NCI-H524 treated with DMSO at 0.1 percent for 48 hours (cell line): ENCODE measurements at places on chromosomes 13 and 19.
A peak's percentile ranks its signal among the peaks of the same experiment; 100 is the strongest.

- no peak for DNase-seq
Observed at GRCh38 chr13:92175330-92175729, 776.9 kb downstream of the GPC5 start.

- no peak for DNase-seq
Observed at GRCh38 chr13:48304143-48304876, 759 bp downstream of the RB1 start.

GRCh38 chr19:45568732-45569131 lies 15.9 kb downstream of the OPA3 start:
- no peak for DNase-seq

DNA sequence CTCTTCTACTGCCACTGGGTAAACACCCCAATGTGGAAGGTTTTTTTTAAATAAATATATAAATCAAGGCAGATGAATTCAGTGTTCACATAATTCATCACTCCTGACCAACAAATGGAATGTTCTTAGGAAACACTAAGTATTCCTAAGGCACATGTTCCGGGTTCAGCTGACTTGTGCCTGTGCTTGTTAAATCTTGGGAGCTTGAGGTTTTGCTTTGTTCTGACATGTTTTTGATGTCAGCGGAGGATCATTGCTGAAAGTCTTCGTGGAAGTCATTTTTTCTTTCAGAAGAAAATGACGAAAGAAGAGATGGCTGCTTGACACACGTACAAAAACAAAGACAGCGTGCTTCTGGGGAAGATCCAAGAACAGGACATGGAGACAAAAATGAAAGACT lies 185.8 kb downstream of the MZT1 start:
- no peak for DNase-seq

GRCh38 chr13:63403733-63404132 lies 1988.1 kb upstream of the PCDH20 start:
- DNase-seq: no peak

GRCh38 chr19:21585281-21585890 lies 80.0 kb downstream of the ZNF429 start:
- DNase-seq: no peak

DNA sequence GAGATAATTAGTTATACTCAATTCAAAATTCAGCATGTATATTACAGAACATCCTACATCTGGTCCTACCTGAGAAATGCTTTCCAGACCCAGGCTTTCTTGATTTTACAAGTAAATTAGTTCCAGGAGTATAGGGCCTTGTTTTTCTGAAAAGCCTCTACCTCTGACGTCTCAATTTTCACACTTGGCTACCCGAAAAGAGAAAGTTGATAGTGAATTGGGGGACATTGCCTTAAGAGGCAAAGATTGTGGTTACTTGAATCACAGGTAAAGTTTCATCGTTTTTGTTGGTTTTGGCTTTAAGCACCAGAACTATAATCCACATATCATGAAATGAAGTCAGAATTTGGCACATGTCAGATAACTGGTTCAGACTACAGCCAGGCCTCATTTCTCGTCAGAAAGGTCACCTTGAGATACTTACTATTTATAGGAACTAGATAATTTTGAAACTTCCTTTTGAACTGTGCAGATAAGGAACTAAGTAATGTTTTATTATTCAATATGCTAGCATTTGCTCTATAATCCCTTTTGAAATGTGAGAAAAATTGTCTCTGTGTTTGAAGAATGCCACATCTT lies 30.8 kb downstream of the FAM124A start:
- no peak for DNase-seq

GRCh38 chr13:23777575-23777870 lies 111.7 kb downstream of the MIPEP start:
- DNase-seq: no peak

DNA sequence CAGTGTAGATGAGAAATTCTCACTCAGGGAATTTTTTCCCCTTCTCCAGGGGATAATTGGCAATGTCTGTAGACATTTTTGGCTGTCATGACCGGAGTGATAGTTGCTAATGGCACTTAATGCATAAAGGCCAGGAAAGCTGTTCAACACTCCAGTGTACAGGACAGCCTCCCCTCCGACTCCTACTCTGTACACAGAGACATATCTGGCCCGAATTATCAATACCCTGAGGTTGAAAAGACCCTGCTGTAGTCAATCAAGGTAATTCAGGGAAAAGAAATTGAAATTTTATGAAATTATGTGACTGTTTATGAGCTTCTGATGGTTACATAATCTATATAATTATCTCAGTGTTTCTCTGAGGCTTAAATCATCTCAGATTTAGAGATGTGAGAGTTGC lies 720.7 kb downstream of the OLFM4 start:
- DNase-seq: no peak

- no peak for DNase-seq
Observed at GRCh38 chr19:3210347-3211017, 14.0 kb upstream of the CELF5 start.

DNA sequence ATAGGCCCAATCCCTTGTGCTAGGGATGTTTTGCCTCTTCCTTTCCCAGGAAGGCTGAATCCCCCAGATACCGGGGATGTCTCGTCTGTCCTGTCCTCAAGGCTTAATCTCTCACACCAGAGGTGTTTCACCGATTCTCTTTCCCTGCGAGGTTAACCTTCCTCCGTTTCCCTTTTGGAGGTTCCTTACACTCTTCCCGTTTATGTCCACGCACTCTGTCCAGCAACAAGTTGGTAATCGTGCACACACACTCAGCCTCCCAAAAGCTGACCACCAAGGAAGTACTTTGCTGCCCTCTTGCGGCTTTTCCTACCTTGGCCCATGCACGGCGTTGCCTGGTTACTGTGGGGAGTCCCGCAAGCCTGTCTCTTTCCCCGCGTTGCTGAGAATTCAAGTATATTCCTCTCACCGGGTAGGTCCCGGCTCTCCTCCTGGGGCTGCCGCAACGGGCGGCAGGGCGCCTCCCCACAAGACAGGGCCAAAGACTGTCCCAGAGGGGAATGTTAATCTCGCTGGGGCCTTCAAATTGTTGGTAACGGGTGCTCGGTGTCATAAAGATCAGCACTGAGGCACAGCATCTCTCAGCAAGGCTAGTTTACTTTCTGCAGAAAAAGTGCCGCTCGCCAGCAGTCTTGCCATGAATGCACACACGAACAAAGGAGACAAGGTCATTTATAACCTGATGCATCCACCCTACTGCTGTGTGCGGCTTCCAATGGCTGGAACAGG lies 36.7 kb upstream of the CD177 start:
- no peak for DNase-seq

DNA sequence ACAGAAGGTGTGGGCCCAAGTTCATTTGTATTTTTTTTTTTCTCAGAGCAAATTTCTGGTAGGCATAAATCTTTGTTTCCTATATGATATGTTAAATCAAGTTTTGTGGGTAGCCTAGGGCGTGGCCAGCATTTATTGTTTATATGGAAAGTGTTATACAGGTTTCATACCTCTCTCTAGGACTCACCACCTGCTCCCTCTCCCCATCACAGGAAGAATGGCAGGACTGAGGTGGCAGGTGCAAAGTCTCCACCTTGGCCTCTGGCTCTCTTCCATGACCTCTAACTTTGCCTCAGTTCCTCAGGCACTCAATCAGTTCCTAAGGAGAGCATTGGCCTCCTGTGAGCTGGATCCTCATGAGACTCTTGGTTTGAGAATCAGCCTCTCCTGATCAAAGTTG lies 172.3 kb upstream of the TSC22D1 start:
- DNase-seq: no peak

- DNase-seq: peak; percentile 19
Observed at GRCh38 chr13:103883164-103883563, 816.9 kb upstream of the SLC10A2 start.

GRCh38 chr13:69373747-69374425 lies 733.7 kb upstream of the ATXN8OS start:
- peak; percentile 0 for DNase-seq

DNA sequence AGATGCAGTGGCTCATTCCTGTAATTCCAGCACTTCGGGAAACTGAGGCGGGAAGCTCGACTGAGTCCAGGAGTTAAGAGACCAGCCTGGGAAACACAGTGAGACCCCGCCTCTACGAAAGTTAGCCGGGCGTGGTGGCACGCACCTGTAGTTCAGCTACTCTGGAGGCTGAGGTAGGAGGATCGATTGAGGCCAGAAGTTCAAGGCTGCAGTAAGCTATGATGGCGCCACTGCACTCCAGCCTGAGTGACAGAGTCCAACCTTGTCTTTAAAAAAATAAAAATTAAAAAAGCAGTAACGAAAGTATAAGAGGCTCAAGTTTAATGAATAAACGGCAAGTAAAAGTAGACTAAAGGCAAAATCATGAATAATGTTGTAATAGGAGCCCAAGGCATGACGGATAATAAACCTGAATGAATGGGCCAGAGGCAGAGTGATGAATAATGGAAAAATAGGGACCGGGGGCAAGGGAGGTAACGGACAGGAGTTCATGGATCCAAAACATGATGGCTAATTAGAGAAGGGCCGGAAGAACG lies 1.2 kb upstream of the TOMM40 start:
- no peak for DNase-seq

GRCh38 chr13:57865600-57866294 lies 234.2 kb downstream of the PCDH17 start:
- DNase-seq: no peak

- DNase-seq: no peak
Observed at GRCh38 chr13:60020288-60020687, 143.4 kb downstream of the DIAPH3 start.

- DNase-seq: no peak
Observed at GRCh38 chr19:42552086-42553065, 24.1 kb upstream of the CEACAM1 start.

DNA sequence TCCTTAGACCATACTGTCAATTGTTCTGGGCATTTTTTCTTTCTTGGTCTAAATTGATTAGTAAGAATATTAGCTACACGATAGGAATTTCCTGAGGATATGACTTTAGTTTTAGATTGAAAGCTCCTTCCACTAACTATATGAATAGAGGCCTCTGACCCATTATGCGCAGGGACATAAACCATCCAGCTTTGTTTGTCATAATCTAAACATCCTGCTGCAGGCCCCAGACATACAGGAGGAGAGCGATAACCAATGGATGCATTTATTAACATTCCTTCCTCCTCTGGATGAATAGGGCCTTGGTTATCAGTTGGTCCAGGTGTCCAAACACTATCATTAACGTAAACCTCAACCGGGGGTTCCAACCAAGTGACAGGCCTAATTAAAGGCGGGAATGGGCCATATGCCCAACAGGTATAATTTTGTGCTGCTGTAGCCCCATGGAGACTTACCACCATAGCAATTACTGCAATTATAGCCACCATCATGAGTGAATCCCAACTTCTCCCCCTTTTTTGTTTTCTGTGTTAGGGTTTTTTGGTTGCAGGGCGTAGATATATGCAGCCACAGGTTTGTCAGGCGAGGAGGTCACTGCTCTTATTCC lies 32.6 kb downstream of the CLEC4M start:
- no peak for DNase-seq

GRCh38 chr13:29362849-29363604 lies 232.5 kb downstream of the SLC7A1 start:
- peak; percentile 39 for DNase-seq

DNA sequence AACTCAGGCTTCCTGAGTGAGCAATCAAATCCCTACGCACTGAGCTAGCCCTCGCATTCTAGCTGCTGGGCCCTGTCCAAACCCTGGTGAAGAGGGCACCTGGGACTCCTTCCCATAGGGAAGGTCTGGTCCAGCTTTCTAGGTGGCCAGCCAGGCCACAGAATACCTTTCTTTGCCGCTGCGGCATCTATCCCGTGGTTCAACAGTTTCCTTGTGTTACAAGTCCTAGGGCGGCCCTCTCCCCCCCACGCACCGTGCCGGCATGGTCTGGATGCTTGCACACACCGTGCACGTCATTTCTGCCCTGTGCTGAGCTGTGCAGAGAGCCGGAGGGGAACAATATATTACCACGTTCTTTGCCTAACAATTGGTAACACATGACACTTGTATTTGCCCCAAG lies 164.6 kb upstream of the TSHZ3 start:
- no peak for DNase-seq

DNA sequence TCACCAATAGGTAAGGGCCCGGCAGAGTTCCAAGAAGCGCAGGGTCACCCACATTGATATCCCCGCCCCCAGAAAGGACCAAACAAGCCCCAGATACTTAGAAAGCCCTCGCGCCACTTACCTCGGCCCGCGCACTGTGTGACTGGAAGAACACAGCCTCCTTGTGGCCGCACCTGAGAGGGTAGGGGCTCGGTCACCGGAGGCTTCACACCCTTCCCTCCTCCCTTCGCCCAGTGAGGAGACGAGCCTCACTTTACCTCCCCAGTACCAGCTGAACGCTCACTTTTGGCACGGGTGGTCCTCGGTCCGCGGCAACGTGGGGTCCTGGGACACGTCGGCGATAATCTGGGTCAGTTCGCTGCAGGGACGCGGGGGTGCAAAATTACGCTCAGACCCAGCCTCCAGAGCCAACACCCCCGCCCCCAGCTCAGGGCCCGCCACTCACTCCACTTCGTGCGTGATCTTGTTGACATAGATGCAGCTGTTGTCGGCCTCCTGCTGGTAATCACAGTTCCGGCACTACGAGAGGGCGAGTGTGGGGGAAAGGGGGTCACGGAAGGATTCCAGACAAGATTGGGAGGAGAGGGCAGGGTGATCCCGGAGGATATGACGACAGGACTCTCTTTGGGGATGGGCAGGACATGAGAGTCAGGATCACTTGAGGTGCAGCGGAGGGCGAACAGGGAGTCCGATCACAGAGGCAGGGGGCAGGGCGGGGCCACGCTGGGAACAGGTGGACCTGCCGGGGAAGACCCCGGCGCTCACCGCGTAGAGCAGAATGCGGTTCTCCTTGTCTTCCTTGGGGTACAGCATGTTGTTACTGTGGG lies 568 bp downstream of the POLR2I start:
- no peak for DNase-seq

GRCh38 chr13:99058527-99059495 lies 80.9 kb upstream of the DOCK9 start:
- no peak for DNase-seq

DNA sequence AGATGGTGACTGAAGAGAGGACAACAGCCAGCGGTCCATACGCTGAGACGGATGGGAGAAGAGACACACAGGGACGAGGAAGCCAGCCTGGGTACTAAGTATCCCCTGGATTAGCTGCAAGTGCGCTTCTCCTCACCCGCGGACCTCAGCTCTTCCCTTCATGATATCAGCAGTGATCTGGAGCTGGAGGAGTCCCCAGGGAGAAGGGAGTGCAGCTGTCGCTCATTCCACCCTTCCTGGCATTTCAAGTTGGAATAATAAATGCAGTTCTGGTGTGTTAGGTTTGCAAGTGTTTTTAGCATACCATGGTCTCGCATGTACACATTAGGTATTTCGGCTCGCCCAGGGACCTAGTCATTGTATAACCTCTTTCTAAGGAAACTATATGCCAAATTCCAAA lies 88.5 kb upstream of the C1QTNF9B start:
- DNase-seq: peak; percentile 95
